Effector memory CD8-positive, alpha-beta T cell (primary cell): ENCODE measurements at places on chromosomes 5 and 9.

- no peak for DNase-seq
Observed at GRCh38 chr5:180974612-180975315, 13.9 kb upstream of the BTNL3 start.

- no peak for DNase-seq
Observed at GRCh38 chr9:70488793-70489105, 74.3 kb upstream of the KLF9 start.

DNA sequence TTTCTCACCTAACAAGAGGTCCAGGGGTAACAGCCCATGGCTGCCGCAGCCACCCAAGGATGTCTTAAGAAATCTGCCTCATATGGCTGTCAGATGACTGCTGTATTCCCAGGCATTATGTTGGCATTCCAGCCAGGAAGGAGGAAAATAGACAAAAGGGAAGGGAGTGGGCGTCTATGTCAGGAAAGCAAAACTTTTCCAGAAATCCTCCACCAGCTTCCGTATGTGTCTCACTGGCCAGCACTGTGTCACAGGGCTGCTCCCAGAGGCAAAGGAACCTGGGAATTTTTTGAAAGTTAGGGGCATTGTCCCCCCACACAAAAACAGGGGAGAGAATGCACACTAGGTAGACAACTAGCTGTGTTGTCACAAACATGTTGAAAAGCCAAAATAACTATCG, 7.3 kb downstream of the BHMT2 start:
- DNase-seq = no peak

GRCh38 chr5:121695307-121695706, 156.4 kb upstream of the FTMT start:
- no peak for DNase-seq

- DNase-seq = no peak
Observed at GRCh38 chr5:39302472-39302871, 61.8 kb downstream of the C9 start.

GRCh38 chr9:83132768-83133167, 69.8 kb upstream of the RASEF start:
- DNase-seq = no peak

GRCh38 chr5:929596-929995, 36.9 kb downstream of the TRIP13 start:
- DNase-seq = no peak

DNA sequence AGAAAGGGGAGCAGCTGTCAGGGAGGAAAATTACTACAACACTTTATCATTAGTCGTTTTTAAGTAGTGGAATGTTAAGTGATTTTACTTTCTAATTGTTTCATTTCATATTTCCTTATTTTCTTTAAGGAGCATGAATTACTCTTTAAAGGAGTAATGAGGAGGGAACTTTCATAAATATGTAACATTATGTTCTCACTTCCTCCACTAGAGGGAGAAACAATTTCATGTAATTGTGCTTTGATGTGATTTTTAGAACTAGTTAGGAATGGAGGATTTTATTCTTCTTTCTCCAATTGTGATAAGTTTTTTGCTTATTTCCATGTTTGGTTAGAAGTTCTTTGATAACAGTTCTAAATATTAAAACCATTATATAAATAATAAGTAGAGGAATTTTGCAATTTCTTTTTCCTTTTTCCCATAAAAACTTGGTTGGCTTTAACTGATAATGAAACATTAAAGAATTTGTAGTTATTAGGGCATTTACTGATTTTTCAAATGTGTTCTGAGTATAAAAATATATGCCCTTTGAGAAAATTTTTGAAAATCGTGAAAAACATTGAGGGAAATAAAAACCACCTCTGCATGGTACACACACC, 25.6 kb downstream of the CEP78 start:
- DNase-seq = no peak

GRCh38 chr5:92504346-92504745, 1076.7 kb downstream of the NR2F1-AS1 start:
- no peak for DNase-seq

- DNase-seq = no peak
Observed at GRCh38 chr9:135500071-135500524, 384 bp upstream of the MRPS2 start.

DNA sequence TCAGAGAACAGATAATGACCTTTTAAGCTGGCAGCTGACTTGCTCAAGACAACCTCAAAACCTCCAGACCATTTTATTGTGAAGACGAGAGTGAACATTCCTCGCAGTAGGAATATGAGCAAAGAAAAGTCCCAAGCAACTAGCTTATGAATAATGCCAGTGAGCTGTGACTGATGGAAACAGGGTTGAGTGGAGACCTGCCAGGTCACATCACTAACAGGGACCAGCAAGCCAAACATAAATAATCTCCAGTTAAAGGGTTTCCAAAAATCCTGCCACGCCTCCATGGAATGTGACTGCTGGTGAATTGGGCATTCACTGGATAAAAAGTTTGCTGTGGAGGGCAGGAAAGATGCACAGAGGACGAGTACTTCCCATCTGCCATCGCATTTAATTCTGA, 185.4 kb downstream of the CRB2 start:
- no peak for DNase-seq

DNA sequence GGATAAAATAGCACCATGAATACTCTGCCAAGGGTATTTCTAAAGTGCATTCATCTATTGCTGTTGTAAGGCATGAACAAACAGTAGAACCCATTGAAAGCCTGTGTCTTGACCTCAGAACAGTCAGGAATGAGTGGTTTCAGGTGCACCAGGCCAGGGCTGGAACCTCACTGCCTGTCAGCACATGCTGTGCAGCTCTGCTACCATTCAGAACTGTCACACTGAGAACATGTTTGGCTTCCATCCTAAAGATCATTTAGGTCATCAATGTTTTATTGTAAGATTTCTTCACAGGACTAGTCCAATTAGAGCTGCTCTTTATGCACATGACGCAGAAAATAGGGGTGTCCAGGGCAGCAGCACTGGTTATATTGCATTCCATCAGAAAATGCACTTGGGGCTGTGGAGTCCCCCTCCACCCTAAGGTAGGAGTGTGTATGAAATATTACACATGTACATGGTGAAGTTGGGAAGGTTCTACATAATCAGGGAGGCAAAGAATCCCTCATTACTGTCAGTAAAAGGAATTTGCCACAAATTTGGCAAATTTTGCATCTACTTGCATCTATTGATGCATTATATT, 408.0 kb downstream of the CTNND2 start:
- no peak for DNase-seq

DNA sequence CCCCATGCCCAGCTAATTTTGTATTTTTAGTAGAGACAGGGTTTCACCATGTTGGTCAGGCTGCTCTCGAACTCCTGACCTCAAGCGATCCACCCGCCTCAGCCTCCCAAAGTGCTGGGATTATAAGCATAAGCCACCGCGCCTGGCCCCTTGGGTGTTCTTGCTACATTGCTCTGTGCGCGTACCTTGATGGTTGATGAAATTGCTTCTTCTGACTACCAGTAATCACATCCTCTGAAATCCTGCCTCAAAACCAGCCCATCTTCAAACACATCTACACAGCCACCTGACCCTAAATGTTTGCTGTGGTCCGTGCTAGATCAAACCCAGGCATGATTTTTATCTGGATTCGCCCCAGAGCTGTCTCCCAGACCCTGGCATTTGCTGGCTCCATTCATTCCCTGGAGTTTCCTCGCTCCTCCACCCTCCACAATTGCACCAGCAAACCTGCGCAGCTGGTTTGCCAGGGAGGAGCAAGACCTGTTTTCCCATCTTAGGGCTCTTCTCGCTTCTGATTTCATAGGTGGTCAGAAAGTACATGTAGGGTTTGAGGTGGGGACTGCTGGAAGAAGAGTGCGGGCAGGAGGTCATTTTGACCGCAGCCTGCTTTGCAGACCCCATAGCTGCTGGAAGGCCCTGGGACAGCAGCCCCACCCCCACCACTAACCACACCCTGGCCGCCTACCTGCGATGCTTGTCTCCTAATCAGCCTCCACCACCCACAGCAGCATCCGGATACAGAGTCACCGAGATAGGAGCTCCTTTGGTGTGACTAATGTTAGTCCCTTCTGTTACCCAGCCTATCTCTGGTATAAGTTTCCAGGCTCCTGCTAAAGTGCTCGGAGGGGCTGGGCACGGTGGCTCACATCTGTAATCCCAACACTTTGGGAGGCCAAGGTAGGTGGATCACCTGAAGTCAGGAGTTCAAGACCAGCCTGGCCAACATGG, 22.7 kb downstream of the SWI5 start:
- DNase-seq = no peak

GRCh38 chr5:107576736-107577393, 93.9 kb downstream of the EFNA5 start:
- no peak for DNase-seq

DNA sequence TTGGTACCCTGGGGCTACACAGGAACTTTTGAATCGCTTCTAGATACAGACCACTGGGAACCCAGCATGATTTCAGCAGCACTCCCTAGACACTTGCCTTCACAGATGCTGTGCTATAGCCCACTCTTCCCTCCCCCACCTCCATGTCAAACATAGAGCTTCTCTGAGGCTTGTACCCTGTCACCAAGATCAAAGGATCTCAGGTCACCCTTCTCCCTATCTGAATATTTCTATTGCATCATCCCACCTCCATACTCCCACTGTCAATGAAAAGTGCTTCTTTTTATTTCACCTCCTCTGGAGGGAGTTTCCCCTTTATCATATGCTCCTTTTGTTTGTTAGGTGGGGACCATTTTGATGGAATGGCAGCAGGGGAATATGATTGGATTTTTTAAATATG, 29.2 kb upstream of the PHF24 start:
- no peak for DNase-seq

DNA sequence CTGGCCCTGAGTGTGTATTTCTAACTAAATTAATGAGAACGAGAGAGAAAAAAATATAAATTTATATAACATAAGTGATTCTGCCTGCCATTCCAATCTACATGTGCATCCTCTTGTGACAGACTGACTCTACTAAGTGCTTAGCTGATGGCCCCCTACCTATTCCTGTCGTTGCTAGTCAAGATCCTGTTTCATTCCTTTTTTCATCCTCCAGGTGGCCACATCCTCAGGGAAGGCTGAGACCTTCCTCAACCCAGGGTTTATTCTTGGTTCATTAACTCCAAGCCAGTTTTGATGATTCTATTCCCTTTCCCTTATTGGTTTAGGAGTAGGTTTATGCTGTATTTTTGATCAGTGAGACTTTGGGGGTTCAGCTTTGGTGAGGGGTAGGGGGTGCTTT, 201.3 kb downstream of the C9orf152 start:
- DNase-seq = no peak

DNA sequence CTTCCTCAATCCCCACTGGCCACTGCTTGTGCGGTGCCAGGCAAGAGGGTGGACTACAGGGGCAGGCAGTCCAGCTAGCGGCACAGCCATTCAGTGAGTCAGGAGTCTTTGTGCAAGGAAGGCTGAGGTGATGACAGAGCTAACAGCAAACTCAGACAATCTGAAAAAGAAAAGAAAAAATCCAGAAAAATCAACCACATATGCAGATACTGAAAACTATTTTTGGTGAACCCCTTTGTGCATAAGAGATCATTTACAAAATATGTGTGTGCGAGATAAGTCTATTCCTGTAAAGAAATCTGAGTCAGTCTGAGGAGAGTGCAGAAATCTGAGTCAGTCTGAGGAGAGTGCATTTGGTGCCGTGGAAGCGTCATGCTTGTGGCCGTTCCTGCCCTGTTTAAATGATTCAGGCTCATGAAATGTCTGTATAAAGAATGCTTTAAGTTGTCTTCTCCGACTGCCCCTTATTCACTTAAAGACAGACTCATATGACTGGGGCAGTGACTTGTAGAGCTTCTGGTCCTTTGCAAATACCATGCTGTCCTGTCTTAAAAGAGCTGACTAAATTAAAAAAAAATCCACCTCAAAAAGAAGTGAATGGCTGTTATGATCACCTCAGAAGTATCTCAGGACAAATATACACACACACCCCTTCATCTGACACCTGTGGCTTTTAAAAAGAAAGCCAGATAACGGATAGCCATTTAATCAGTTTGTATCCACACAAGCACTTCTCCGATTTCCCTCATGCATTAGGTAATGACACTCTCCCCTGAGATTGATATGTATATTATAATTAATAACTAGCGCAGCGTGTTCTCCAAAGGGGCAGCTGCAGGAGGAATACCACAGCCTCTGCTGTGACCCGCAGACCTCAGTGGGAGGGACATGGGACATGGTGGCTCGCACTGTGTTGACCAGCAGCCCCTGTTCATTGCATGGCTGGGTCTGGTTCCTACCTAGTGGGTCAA, 47.3 kb downstream of the TRIO start:
- DNase-seq = no peak

- no peak for DNase-seq
Observed at GRCh38 chr5:141223112-141223783, at the start of gene PCDHB14. Gene PCDHB14, plus strand, starts transcription at chr5:141223343. Its CDS starts 163 bp downstream, at chr5:141223506.

- no peak for DNase-seq
Observed at GRCh38 chr5:159269723-159270122, 6.6 kb downstream of the UBLCP1 start.

DNA sequence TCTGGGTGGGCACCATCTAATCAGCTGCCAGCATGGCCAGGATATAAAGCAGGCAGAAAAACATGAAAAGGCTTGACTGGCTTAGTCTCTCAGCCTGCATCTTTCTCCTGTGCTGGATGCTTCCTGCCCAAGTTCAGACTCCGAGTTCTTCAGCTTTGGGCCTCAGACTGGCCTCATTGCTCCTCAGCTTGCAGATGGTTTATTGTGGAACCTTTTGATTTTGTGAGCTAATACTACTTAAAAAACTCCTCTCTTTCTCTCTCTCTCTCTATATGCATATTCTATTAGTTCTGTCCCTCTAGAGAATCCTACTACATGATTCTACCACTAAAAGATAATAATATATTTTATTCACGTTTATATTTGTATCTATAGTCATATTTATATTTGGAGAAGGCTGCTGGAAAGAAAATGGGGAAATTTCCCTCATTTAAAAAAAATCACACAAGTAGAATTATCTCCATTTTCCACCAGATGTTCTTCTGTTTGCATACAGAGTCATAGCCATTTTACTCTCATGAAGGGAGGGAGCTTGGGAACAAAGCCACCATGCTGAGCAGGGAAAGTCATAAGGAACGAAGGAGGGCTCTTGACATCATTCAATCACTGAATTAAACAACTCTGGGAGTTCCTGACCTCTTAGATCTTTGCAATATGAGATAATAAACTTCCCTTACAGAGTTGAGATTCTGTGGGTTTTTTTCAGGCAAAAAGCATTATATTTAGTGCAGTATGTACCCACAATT, 1137.4 kb upstream of the CDH18 start:
- no peak for DNase-seq

- DNase-seq = no peak
Observed at GRCh38 chr5:160799184-160799583, 52.8 kb downstream of the ATP10B start.

GRCh38 chr5:104452550-104452949, 890.0 kb upstream of the NUDT12 start:
- no peak for DNase-seq

DNA sequence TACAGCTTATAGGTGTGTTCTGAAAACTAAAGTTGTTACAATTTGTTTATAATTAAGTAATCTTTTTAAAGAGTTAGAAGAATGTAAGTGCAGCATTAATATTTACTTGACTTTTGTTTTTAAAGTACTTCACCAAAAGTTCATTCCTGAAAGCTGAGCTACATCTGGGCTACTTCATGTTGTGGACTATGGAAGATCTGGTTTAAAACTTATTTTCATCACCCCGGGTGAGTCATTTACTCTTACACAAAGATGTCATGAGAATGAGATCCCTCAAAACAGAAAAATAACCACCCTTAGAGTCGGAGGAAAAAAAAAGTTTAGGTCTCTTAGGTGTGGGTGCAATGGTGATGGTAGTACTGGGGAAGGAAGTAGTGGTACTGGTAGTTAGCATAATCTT, 5.1 kb downstream of the POU5F2 start:
- DNase-seq = no peak

- no peak for DNase-seq
Observed at GRCh38 chr9:12723409-12724028, 30.3 kb downstream of the TYRP1 start.

- DNase-seq = peak; percentile 21
Observed at GRCh38 chr9:84315278-84315877, 25.2 kb downstream of the SLC28A3 start.
